ENCODE measurements at places on chromosomes 7 and 10. TPM values are rescaled to one million over a fixed set of nuclear protein-coding genes. Genes with fewer than 3 reads are reported as not detected.
A peak's percentile ranks its signal among the peaks of the same experiment; 100 is the strongest.

GRCh38 chr7:91941450-91941849, 788 bp downstream of the AKAP9 start:
- peak overlapping the region; percentile 95 for H3K4me3 ChIP-seq
- H3K27ac ChIP-seq: peak overlapping the region; percentile 81
- DNase-seq: peak; percentile 65
- H3K36me3 ChIP-seq: peaks cover 5% of the 10 kb centered on the region
- H3K27me3 ChIP-seq: peaks cover 6% of the 10 kb centered on the region

DNA sequence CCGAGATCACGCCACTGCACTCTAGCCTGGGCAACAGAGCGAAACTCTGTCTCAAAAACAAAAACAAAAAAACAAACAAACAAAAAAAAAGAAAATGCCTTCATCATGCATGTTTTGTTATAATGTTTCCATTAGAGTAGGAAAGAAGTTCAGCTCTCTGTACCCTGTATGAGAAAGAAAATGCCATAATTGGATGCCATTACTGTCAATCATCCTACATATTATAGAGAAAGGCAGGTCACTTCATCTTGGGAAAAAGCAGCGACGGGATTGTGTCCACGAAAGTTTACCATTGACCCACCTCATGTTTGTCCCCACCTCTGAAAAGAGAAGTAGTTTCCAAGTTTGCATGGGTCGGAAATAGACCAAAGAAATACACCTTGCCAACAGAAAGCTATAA, 33.8 kb downstream of the SEC61G start:
- DNase-seq: no peak
- H3K36me3 ChIP-seq: no peaks in the 10 kb centered on the region
- no peaks in the 10 kb centered on the region for H3K4me1 ChIP-seq
- no peaks in the 10 kb centered on the region for H3K27me3 ChIP-seq
- H3K27ac ChIP-seq: no peak overlapping the region

DNA sequence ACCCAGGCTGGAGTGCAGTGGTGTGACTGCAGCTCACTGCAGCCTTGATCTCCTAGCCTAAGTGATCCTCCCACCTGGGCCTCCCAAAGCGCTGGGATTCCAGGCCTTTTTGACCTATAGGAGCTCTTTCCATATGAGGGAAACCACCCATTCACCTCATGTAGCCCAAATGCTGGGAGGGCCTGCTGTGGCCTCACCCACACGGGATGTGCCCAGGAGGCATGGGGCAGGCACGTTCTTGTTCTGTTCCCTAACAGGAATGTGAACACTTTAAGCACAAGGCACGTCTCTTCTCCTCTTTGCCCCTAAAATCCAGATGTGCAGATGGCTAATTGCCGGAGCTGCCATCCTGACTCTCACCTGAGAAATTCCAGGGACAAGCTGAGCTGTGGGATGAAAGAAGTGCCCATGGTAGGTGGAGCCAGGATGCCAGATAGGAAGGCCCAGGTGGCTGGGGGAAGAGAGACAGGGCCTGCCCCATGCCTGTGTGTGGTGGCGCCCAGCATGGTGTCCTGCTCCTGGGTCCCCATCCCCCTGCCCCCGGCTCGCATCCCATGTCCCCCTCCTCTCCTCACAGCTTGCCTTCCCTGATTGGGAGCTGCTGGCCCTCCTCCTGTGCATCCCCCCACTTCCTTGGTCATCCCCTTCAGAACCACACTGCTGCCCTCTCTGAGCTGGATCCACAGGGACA, 17.3 kb downstream of the CAMK2B start:
- H3K27me3 ChIP-seq: peaks cover 38% of the 10 kb centered on the region
- no peak overlapping the region for H3K27ac ChIP-seq
- H3K4me1 ChIP-seq: no peaks in the 10 kb centered on the region

GRCh38 chr7:70032649-70033048, 434.4 kb downstream of the AUTS2 start:
- H3K4me1 ChIP-seq: peaks cover 4% of the 10 kb centered on the region
- no peak for DNase-seq
- H3K27ac ChIP-seq: no peak overlapping the region
- H3K27me3 ChIP-seq: no peaks in the 10 kb centered on the region

- H3K4me3 ChIP-seq: no peak overlapping the region
- H3K4me1 ChIP-seq: peaks cover 4% of the 10 kb centered on the region
- H3K36me3 ChIP-seq: no peaks in the 10 kb centered on the region
These were observed 1.7 kb upstream of the HOXA13 start for GRCh38 chr7:27201580-27202017.

GRCh38 chr7:5689716-5690115, 91.7 kb downstream of the RNF216 start:
- H3K36me3 ChIP-seq: peaks cover 16% of the 10 kb centered on the region
- no peak overlapping the region for H3K4me3 ChIP-seq
- DNase-seq: no peak
- peaks cover 19% of the 10 kb centered on the region for H3K4me1 ChIP-seq
- no peaks in the 10 kb centered on the region for H3K27me3 ChIP-seq

DNA sequence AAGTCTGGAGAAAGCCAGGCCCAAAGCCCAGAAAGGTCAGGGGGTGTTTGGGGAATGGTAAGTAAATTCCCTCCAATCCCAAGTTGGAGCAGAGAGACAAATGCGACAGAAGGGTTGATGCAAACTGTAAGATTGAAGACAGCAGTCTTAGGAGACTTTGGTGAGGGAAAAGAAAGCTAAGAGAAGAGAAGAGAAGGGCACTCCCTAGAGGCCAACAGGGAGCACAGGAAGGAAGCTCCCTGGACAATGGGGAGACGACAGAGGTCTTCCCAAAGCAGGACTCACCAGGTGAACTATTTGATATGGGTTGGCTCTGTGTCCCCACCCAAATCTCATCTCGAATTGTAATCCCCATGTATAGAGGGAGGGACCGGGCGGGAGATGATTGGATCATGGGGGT, 151.5 kb downstream of the KIF20B start:
- no peaks in the 10 kb centered on the region for H3K4me1 ChIP-seq
- no peak overlapping the region for H3K27ac ChIP-seq
- H3K27me3 ChIP-seq: no peaks in the 10 kb centered on the region
- H3K4me3 ChIP-seq: no peak overlapping the region
- DNase-seq: no peak
- H3K36me3 ChIP-seq: no peaks in the 10 kb centered on the region

GRCh38 chr10:11201911-11202310, 184.2 kb downstream of the CELF2 start:
- no peaks in the 10 kb centered on the region for H3K27me3 ChIP-seq
- no peak overlapping the region for H3K27ac ChIP-seq
- no peak for DNase-seq
- peaks cover 43% of the 10 kb centered on the region for H3K36me3 ChIP-seq

GRCh38 chr10:131870411-131870810, 30.4 kb upstream of the PPP2R2D start:
- no peaks in the 10 kb centered on the region for H3K27me3 ChIP-seq
- no peaks in the 10 kb centered on the region for H3K4me1 ChIP-seq
- no peak overlapping the region for H3K27ac ChIP-seq
- no peaks in the 10 kb centered on the region for H3K36me3 ChIP-seq

DNA sequence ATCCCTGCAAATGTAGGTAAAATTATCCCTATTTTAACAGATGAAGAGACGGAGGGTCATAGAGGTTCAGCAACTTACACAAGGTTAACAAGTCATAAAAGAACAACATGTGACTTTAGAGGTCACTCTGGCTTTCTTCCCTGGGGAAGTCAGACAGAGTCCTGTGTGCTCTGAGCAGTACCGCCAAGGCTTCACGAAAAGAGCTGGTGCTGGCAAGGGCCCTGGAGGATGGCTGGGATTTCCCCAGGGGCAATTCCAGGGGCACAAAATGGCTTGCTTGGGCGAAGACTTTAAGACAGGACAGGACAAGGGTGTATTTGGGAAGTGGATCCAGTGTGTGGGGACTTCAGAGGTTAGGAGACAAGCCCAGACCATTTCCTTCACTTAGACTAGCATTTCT, 144.1 kb downstream of the PIP4K2A start:
- no peak overlapping the region for H3K27ac ChIP-seq
- no peak for DNase-seq
- H3K4me1 ChIP-seq: no peaks in the 10 kb centered on the region
- H3K36me3 ChIP-seq: peaks cover 5% of the 10 kb centered on the region
- no peaks in the 10 kb centered on the region for H3K27me3 ChIP-seq

DNA sequence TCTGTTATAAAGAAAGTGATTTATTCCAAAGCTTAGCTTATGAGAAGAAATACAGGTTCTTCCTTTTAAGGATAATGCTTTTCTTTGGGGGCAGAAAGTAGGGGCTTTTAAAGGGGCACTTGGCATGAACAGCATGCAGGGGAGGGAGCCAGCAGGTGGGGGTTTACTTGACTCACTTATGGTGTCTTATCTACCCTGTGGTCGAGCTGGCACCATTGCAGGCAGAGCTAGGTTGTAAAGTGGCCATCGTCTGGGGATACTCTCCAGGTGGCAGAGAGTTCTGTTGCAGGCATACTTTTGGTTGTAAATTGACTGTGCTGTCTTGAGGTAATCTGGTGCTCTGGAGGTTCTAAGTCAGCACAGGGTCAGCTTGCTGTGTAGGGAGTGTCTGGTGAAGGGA, 26.3 kb upstream of the IFRD1 start:
- no peaks in the 10 kb centered on the region for H3K27me3 ChIP-seq
- no peak overlapping the region for H3K27ac ChIP-seq
- no peak for DNase-seq
- H3K36me3 ChIP-seq: no peaks in the 10 kb centered on the region
- no peak overlapping the region for H3K4me3 ChIP-seq

DNA sequence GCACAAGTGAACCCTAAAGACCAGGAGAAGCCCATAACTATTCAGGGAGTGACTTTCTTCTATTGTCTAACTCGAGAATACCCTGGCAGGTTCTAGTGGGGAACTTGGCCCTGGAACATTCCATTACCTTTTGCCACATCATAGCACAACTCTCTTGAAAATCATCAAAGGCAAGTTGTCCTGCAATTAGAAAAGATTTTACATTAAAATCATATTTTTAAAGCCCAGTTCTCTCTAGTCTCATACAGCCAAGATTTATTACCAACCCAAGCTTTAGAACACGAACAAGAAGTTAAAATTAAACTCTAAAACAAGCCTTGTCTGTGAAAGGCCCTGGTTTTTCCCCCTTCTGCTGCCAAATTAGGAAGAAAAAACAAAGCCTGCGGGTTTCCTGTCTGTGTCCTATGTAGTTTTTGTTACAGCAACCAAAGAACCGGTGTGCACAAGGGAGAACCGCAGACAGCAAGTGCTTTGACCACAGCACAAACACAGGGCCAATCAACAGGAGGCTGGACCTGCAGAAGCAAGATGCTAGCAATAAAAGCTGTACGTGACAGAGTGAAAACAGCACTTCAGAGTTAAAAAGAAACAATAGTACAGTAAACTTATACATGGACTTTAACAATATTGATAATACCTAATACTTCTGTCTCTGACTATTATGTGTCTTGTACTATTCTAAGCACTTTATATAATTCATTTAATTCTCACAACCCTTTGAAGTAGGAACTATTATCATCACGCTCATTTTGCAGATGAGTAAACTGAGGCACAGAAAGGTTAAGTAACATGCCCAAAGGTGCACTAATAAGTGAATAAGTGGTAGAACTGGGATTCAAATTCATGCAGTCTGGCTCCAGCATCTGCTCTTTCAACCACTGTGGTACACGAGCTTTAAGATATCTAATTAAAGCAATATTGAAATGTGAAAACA, 65.8 kb downstream of the STK17A start:
- H3K36me3 ChIP-seq: peaks cover 31% of the 10 kb centered on the region
- H3K27me3 ChIP-seq: no peaks in the 10 kb centered on the region

- peak overlapping the region; percentile 71 for H3K27ac ChIP-seq
- peaks cover 38% of the 10 kb centered on the region for H3K4me1 ChIP-seq
- no peaks in the 10 kb centered on the region for H3K27me3 ChIP-seq
- peak; percentile 86 for DNase-seq
These were observed 9.4 kb upstream of the ANKRD1 start for GRCh38 chr10:90930070-90930837.

DNA sequence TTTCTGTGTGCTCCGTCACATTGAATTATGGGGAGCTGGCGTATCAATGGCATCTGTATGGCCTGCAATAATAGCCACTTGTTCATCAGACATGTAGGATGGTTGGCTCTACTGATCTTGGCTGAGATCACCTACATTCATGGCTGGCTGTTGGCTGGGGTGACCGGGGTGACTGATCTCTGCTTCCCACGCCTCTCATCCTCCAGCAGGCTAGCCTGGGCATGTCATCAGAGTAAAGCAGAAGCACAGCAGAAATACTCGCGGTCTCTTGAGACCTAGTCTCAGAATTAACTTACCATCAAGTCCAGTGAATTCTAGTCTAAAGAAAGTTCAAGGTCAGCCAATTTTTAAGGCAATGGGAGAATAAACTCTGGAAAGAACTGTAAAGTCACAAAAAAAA, 257.7 kb upstream of the GLI3 start:
- H3K36me3 ChIP-seq: no peaks in the 10 kb centered on the region
- no peak overlapping the region for H3K4me3 ChIP-seq
- H3K27me3 ChIP-seq: peaks cover 24% of the 10 kb centered on the region
- no peaks in the 10 kb centered on the region for H3K4me1 ChIP-seq

HOXA13 gene
- not detected for total RNA-seq

TMEM236 gene
- total RNA-seq: not detected

ZNF655 gene
- 56.7 TPM for total RNA-seq

RASA4 gene
- total RNA-seq: 10.4 TPM

CTAGE15 gene
- total RNA-seq: 0.35 TPM

ASB4 gene
- total RNA-seq: not detected

CYP3A4 gene
- not detected for total RNA-seq

HMX2 gene
- total RNA-seq: not detected

IKZF1 gene
- 0.18 TPM for total RNA-seq

APBB1IP gene
- 0.14 TPM for total RNA-seq

NAT16 gene
- 0.15 TPM for total RNA-seq

GPR85 gene
- total RNA-seq: 0.13 TPM

CYP2E1 gene
- 0.77 TPM for total RNA-seq
